ENCODE measurements at places on chromosomes 5 and 9. TPM values are rescaled to one million over a fixed set of nuclear protein-coding genes. Genes with fewer than 3 reads are reported as not detected.

GRCh38 chr5:39450487-39450886, 25.7 kb upstream of the DAB2 start:
- no peak for DNase-seq

GRCh38 chr5:137061382-137061781, 437.7 kb downstream of the SPOCK1 start:
- DNase-seq, result no peak

- DNase-seq, result no peak
Observed at GRCh38 chr5:154325566-154325965, 120.2 kb upstream of the SAP30L start.

GRCh38 chr5:17118631-17119030, 98.8 kb upstream of the BASP1 start:
- no peak for DNase-seq

GRCh38 chr5:143165049-143165880, 238.2 kb downstream of the NR3C1 start:
- no peak for DNase-seq

GRCh38 chr9:121038804-121039203, 11.3 kb downstream of the C5 start:
- no peak for DNase-seq

DNA sequence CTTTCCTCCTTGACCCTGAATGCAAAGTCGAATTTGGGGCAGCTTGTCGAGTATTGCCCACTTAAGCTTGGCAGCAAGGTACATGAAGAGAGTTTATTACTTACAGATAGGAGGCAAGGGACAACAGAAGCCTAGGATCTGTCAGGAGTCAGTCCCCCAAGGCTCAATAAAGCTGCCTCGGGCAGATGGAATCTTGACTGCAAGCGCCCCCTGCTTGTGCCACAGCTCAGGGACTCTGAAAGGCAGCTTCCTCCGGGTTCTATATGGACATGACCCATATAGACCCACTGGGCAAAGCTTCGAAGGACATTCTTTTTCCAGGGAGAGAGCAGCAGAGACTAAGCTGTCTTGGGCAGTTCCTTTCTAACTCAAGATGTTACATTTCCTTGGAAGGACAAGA, 971.5 kb downstream of the EFNA5 start:
- no peak for DNase-seq

DNA sequence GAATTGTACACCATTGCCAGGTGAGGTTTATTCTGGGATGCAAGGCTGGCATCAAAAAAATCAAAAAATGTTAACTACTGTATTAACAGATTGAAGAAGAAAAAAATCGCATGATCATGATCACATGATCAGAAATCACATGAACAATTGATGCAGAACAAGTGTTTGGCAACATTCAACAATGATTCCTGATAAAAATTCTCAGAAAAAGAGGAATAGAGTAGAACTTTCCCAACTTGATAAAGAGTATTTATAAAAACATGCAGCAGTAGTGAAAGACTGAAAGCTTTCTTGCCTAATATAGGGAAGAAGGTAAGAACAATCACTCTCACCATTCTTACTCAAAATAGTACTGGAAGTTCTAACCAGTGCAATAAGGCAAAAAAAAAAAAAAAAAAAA, 16.4 kb downstream of the SLCO4C1 start:
- no peak for DNase-seq

DNA sequence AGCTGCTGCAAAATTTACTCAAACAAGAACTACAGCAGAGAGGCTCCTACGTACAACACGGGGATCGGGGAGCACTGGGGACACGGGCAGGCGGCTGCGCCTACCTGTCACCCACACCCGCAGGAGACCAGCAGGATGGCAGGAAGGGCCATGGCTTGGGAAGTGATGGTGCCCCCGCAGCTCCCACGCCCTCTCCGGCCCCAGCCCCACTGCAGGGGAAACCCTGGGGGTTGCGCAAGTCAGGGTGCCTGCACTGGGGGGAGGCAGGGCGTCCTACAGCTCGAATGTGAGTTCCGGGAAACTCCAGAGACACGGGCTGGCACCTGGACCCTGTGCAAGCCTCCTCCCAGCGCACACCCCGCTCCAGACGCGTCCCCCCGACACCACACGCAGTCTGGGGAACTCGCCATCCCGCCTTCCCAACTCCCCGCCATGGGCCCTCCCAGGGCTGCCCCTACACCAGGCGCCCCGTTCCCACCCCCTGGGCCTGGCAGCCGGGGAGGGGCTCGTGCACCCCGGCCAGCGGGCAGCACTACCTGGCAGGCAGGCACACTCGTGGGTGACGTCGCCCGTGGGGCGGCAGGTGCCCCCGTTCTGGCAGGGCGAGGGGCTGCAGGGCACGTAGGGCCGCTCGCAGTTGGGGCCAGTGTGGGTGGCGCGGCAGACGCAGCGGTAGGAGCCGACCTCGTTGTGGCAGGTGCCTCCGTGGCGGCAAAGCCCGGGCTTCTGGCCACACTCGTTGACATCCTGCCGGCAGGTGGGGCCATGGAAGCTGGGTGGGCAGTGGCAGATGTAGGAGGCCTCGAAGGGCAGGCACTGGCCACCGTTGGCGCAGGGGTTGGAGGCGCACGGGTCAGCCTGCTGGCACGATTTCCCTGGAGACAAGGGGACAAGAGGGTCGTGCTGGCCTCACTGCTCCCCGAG, 23.3 kb downstream of the NOTCH1 start:
- no peak for DNase-seq

GRCh38 chr5:173953528-173954090, 35.4 kb upstream of the C5orf47 start:
- no peak for DNase-seq

- no peak for DNase-seq
Observed at GRCh38 chr5:149745-150485, 41.4 kb upstream of the LRRC14B start.

DNA sequence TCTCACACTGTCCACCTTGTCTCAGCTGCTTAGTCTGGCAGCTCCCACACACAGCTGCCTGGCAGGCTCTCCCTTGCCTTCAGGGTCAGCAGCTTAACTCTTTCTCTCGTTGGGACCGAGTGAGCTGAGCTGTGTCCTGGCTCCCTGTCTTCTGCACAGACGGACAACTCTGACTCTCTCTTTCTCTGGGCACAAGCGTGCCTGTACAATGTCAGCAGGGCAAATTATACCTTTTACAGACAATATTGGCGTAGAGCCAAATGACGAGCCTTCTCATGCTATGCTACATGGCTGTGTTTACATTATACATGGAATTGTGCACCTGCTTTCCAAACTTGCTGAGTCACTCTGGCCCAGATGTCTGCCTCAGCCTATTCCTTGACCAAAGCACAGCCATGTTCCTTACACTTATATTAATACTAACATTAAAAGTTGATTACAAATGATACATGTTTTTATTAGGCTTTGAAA, 188.6 kb downstream of the CYLC2 start:
- DNase-seq, result no peak

DNA sequence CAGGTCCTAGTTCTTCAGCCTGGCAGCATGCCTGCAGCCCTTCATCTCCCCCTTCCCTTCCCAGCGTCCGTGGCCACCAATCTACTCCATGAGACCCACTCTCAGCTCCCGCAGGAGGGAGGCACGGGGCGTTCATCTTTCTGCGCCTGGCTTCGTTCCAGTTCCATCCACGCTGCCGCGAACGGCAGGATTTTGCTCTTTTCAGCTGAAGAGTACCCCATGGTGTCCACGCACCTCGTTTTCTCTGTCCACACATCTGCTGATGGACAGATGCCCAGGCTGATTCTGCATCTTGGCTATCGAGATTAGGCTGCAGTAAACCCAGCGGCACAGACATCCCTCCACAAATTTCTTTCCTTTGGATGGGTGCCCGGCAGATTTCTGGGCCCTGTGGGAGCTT, 30.5 kb upstream of the NKD2 start:
- no peak for DNase-seq

DNA sequence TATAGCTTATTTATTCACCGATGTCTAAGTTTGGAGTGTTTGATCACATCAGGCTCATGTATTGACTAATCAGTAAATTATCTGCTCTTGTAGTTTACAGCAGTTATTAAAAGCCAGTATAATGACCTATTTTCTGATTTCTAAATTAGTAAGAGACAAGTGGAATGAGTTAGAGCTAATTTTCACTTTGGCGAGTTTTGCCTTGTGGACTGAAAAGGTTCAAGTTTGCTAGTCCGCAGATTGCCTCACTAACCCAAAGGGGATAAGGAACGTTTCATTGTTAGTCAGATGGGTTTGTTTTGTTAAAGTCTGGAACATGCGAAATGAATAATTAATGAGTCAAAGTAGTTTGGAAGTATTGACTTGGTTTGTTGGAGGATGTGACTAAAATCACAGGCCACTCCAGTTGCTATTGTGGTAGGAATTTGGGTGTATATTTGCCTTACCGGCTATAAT, 40.1 kb downstream of the SMARCA2 start:
- no peak for DNase-seq

GRCh38 chr5:172806897-172807672, 27.0 kb upstream of the ERGIC1 start:
- no peak for DNase-seq

DNA sequence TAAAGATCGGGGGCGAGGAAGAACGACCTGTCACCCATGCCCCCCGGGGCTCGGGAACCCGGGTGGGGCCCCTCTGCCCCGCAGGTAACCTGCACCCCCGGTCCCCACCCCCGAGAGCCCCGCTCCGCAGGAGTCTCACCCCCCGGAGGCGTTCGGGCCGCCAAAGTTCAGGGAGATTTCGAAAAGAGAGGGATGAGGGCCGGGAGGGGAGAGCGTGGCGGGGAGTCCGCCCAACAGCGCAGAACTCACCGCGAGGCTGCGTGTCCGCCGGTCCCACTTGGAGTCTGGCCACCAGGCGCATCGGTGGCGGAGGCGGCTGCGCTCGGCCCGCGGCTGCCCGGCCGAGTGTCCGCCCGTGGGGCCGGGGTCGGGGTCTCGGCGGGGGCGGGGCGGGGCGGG, at the start of gene PHF19:
Gene PHF19 (minus strand): TSS at position 347 of the 399 bp plus-strand sequence. CDS start 2,447 bp downstream, outside the sequence.
- no peak for DNase-seq

GRCh38 chr5:140115186-140115500, 1.2 kb downstream of the PURA start:
- no peak for DNase-seq

DNA sequence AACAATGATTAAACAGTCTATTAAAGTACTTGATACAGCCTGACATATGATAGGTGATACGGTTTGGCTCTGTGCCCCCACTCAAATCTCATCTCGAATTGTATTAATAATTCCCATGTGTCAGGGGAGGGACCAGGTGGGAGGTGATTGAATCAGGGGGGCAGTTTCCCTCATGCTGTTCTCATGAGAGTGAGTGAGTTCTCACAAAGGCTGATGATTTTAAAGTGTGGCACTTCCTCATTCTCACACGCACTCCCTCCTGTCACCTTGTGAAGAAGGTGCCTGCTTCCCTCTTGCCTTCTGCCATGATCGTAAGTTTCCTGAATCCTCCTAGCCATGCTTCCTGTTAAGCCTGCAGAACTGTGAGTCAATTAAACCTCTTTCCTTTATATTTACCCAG, 40.1 kb upstream of the TARS1 start:
- DNase-seq, result no peak

- DNase-seq, result no peak
Observed at GRCh38 chr9:107875571-107875980, 386.0 kb upstream of the KLF4 start.

Gene BTNL3
- total RNA-seq, result not detected

Gene NIM1K
- 9.0 TPM for total RNA-seq

Gene FST
- 3.0 TPM for total RNA-seq

Gene SLC23A1
- total RNA-seq, result not detected

Gene KIF3A
- total RNA-seq, result 76.7 TPM

Gene SPINK7
- not detected for total RNA-seq

All from occipital lobe (tissue), 3 donors.